Dorsolateral prefrontal cortex (tissue), 122 donors: ENCODE measurements at places on chromosomes 11 and 22.

DNA sequence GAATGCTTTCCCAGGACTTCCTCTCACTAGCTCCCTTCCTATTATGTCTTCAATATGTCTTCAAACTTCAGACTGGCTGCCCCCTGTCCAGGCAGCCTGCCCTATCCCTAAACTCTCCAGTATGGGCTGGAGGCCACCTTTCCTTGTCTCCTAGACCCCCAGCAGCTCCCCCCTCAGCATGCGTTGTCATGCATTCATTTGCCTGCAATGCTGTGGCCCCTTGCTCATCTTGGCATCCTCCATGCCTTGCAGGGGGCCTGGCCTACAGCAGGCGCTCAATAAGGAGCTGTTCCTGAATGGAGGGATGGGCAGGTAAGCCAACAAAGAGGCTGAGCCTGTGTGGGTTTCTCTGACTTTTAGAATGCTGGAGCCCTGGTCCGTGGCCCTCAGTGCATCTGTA lies 16.4 kb upstream of the ARAP1 start:
- no peak for DNase-seq

DNA sequence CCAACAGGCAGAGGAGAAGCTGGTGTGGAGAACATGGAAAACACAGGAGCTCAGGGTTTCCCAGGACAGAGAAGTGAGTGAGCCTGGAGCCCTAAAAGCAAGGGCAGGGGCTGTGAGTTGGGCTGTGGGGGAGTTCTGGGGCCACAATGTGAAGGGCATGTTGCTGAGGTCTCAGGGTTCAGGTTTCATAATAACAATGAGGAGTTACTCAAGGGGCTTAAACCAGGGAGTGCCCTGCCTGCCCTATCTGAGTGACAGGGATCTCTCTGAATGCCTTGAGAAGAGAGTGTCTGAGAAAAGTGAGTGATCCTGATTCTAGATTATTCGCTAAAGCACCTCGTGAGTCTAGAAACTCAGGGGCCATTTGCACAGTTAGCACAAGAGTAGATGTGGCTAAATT lies 129.6 kb downstream of the VPREB1 start:
- no peak for DNase-seq

- DNase-seq, result no peak
Observed at GRCh38 chr11:16737818-16738192, 642 bp upstream of the C11orf58 start.

DNA sequence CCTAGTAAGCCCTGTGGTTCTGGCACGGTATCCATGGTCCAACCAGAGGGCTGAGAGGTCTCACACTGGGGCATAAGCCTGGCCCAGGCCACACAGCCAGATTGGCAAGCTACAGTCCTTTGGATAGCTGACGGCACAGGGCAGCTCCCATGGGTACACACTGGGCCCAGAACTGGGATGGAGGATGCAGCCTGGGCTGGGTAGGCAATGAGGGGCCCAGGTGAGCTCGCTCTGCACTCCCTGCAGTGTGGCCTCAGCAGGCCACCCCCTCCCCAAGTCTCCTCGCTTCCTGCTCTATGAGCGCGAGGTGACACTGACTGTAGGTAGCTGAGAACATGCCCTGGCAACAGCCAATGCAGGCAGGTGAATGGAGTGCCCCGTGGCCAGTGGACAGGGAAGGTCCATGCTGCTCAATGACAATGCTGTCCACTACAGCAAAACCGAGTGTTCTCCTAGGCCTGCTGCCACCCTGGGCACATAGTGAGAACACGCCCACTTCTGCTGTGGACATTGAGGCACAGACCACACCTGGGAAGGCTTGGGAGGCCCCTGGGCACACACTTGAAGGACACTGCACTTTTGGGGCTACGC lies 3.8 kb downstream of the ARVCF start:
- DNase-seq, result no peak

- no peak for DNase-seq
Observed at GRCh38 chr11:102272047-102272824, 45.0 kb upstream of the BIRC3 start.

GRCh38 chr22:34116126-34116525 lies 195.8 kb upstream of the LARGE1 start:
- DNase-seq, result no peak

DNA sequence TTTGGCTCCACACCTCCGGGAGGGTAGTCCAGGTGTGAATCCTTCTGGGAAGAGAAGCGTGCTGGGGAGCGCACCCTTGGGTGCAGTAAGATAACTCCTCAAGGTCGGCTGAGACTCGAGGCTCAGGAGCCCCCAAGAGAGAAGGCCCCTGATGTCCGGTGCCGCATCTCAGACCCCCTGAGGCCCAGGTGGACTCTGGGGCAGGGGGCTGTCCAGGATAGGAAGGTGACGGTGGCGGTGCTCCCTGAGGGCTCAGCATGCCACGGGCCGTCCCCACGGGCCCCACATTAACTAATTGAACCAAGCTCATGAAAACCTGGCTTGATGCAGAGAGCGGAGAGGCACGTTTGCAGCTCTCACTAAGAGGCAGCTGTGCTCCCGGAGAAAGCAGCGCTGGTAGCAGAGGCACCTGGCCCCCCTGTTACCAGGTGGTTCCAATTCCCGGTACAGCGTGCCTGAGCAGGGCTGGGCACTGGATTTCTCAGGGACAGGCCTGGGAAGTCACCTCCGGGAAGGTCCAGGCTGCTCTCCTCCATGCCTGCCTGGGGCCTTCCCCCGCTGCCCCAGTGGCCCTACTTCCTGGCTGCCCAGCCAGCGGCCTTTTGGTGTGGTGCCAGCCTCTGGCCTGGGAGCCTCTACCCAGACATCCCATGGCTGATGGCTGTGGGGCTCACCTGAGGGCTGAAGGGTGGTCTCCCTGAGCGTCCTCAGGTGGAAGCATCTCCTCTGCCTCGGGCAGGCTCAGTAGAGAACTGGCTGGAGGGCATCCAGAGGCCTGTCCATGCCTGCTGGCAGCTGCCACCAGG lies 1.1 kb downstream of the KCNQ1 start:
- no peak for DNase-seq

DNA sequence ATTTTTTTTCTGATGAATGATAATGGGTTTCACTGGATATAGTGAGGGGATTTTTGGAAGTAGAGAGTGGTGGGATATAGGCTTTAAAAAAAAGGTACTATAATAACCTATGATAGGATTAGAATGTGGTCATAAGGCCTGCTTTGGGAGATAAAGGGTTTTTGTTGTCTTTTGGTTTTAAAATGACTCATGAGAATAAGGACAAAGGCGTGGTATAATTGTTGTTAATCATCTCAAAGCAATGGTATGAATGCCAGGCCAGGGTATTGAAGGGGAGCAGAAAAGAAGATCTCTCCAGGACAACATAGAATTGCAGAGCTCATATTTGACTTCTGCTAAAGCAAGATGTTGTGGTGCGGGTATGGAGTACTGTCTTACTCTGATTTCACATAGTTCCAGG lies 579.4 kb downstream of the JRKL start:
- DNase-seq, result no peak

- no peak for DNase-seq
Observed at GRCh38 chr11:110422306-110422905, 7.3 kb upstream of the FDX1 start.

DNA sequence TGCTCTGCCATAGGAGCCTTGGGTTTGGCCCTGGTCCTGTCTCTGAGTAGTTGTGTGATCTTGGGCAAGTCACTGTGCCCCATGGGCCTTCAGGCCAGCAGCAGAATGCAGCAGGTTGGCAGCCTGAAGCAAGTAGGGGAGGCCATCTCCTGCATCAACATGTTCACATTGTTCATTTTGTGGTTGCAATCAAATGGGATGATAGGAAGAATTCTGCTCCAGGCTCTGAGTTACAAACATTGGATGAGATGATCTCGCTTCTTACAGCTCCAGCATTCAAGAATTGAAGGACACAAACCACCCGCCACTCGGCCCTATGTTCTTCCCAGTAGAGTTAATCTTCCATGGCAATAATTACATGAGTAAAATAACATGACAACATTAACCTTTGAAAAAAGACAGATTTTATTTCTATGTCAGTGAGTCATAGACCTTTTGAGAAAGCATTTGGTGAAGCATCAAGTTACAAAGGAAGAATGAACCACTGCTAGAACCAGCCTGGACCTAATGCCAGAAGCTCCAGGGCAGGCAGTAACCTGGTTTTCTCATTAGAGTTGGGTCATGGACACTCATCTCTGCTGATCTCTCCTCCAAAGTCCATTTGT lies 308.3 kb upstream of the NCAM1 start:
- DNase-seq, result no peak

DNA sequence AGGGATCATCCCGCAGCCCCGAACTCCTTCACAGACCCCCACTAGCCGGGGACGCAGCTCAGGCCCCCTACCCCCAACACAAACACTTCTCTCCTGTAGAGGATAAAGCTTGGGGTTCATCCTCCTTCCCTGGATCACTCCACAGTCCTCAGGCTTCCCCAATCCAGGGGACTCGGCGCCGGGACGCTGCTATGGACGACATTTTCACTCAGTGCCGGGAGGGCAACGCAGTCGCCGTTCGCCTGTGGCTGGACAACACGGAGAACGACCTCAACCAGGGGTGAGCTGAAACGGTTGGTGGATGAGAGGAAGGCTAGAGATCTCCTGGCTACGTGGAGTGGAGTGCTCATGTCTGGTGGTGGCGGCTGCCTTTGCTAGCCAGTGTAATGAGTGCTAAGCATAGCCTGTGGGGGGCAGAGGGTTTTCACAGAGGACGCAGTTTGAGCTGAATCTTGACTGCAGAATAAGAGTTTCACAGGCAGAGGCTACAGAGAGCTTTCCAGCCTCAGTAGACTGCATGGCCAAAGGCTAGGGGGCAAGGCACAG lies 580 bp downstream of the ILK start:
- no peak for DNase-seq

- no peak for DNase-seq
Observed at GRCh38 chr11:133840479-133840941, 4.8 kb downstream of the SPATA19 start.

GRCh38 chr11:74842967-74843366 lies 94.3 kb downstream of the RNF169 start:
- no peak for DNase-seq

DNA sequence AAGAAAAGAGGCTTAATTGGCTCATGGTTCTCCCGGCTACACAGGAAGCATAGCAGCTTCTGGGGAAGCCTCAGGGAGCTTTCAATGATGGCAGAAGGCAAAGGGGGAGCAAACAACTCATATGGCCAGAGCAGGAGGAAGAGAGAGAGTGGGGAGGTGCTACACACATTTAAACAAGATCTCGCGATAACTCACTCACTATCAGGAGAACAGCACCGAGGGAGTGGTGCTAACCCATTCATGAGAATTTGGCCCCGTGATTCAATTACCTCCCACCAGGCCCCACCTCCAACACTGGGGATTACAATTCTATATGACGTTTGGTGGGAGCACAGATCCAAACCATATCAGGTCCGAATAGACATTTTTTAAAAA lies 41.7 kb upstream of the APLNR start:
- no peak for DNase-seq

DNA sequence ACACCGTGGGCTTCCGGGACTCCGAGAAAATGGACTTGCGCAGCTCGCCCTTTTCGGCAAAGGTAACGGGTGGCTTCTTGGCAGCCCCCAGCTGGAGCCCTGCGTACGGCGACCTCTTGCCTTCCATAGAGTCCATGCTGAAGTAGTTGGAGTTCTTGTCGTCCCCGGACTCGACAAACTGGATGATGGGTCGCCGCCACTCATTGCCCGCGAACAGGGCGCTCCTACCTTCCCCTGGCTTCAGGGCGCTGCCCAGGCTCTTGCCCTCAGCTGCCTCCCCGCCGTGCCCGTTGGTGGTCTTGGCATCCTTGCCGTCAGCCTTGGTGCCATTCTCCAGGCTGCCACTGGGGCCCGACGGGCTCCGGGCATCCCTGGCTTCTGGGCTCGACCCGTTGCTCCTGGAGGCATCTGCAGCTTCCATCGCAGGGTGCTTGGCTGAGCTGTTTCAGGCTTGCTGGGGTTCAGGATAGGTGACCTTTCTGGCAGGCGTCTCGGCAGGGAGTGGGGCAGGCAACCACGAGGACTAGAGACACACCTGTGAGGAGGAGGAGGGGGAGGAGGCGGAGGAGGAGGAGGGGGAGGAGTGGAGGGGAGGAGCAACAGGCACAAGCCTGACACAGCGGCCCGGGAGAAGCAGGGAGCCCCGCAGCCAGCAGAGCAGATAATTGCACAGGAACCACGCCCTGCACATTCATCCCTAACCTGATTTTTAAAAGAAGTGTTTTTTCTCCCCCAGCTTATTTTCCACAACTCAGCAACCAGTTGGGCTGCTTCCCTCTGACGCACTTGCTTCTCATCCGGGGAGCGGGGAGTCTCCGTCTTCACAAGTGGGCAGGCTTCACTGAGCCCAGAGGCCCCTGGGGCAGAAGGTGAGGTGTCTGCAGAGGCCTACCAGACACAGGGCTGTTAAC lies at the start of gene TRIM29:
TSS of gene TRIM29 (minus strand) at position 503 of the 911 bp plus-strand sequence. CDS start at position 421, 82 bp downstream.
- DNase-seq, result no peak

- no peak for DNase-seq
Observed at GRCh38 chr11:68216171-68216938, 3.3 kb upstream of the KMT5B start.

GRCh38 chr11:86889001-86889341 lies 66.2 kb downstream of the FZD4 start:
- DNase-seq, result no peak

GRCh38 chr11:19919050-19919561 lies 206.5 kb downstream of the NAV2 start:
- DNase-seq, result no peak

- DNase-seq, result no peak
Observed at GRCh38 chr11:113272281-113272680, 42.1 kb upstream of the TTC12 start.

DNA sequence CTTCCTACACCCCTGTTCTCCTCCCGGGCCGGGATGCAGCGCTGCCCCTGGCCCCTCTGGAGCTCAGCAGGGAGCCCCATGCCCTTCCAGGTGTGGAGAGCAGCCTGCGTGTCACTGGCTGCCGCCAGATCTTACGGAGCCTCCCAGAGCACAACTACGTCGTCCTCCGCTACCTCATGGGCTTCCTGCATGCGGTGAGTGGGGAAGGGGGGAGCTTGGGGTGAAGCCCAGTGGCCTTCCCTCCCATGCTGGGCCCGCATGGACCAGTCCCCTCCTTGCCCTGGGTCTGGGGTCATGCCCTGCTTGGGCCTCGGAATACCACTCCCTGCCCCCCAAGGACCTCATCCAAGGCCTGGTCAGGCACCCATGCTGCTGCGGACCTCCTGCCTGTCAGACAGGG lies 107.3 kb downstream of the ARHGAP8 start:
- no peak for DNase-seq

DNA sequence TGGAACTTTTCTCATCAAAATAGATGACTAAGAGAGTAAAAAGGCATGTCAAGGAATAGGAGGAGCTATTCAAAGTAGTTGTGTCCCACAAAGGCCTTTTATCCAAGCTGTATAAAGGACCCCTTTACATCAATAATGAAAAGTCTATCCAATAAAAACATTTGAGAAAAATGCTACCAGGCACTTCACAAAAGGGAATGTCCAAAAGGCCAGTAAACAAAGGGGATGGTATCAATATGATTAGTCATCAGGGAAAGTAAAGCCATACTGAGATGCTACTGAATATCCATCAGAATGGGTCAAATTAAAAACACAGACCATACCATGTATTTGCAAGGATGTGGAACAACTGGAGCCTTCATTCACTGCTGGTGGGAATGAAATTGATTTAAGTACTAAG lies 224.9 kb downstream of the NELL1 start:
- no peak for DNase-seq
